PC-3 (cell line): ENCODE measurements at places on chromosomes 2 and 18. TPM values are rescaled to one million over a fixed set of nuclear protein-coding genes. Genes with fewer than 3 reads are reported as not detected.

FRZB gene
- 0.11 and 0.46 TPM in 2 replicates for total RNA-seq

ARL4C gene
- total RNA-seq = 19.9 and 21.7 TPM in 2 replicates

SCN1A gene
- total RNA-seq = 0.04 TPM in 1 of 2 replicates, not detected in the other

KRTCAP3 gene
- 0.22 TPM in 1 of 2 replicates, not detected in the other for total RNA-seq

CCDC68 gene
- total RNA-seq = 2.6 and 3.1 TPM in 2 replicates

KCNK3 gene
- total RNA-seq = 0.04 and 0.69 TPM in 2 replicates

FAM228A gene
- not detected in 2 replicates for total RNA-seq

TSGA10 gene
- total RNA-seq = 3.6 and 8.9 TPM in 2 replicates

MAL gene
- total RNA-seq = 0.63 and 1.6 TPM in 2 replicates

SERPINB2 gene
- total RNA-seq = 5.8 and 9.9 TPM in 2 replicates

CHRNG gene
- not detected in 2 replicates for total RNA-seq

GORASP2 gene
- total RNA-seq = 44.5 and 67.3 TPM in 2 replicates

DPP10 gene
- not detected in 2 replicates for total RNA-seq

MYOM1 gene
- total RNA-seq = 0.07 and 0.12 TPM in 2 replicates

COBLL1 gene
- 3.6 and 4.3 TPM in 2 replicates for total RNA-seq

ANKRD23 gene
- 4.0 and 8.2 TPM in 2 replicates for total RNA-seq

CPLX4 gene
- total RNA-seq = not detected in 2 replicates

IL1B gene
- 48.4 and 67.5 TPM in 2 replicates for total RNA-seq

CYP27C1 gene
- 0.36 and 1.2 TPM in 2 replicates for total RNA-seq

OR6B2 gene
- not detected in 2 replicates for total RNA-seq

LIMS1 gene
- total RNA-seq = 58.9 and 62.7 TPM in 2 replicates

SCTR gene
- total RNA-seq = not detected in 2 replicates

FIGN gene
- total RNA-seq = 1.3 and 1.5 TPM in 2 replicates

ANKRD30BL gene
- total RNA-seq = not detected in 2 replicates

KCTD1 gene
- 15.8 and 24.0 TPM in 2 replicates for total RNA-seq

NCOA1 gene
- 7.5 and 8.2 TPM in 2 replicates for total RNA-seq

DPP4 gene
- 14.8 and 23.3 TPM in 2 replicates for total RNA-seq

TANC1 gene
- total RNA-seq = 17.6 and 18.7 TPM in 2 replicates

HRH4 gene
- not detected in 2 replicates for total RNA-seq

PROC gene
- total RNA-seq = 0.35 and 0.58 TPM in 2 replicates

ZSWIM2 gene
- not detected in 2 replicates for total RNA-seq

SLC9A4 gene
- 0.04 TPM in 1 of 2 replicates, not detected in the other for total RNA-seq

CDH20 gene
- not detected in 2 replicates for total RNA-seq

DPY30 gene
- total RNA-seq = 104 and 127 TPM in 2 replicates

LRRTM1 gene
- not detected in 2 replicates for total RNA-seq

REG1B gene
- not detected in 2 replicates for total RNA-seq

HMSD gene
- total RNA-seq = 0.12 and 0.40 TPM in 2 replicates

CNRIP1 gene
- 11.6 and 11.7 TPM in 2 replicates for total RNA-seq

REEP1 gene
- total RNA-seq = 0.06 TPM in 1 of 2 replicates, not detected in the other

FLACC1 gene
- total RNA-seq = 0.26 and 5.9 TPM in 2 replicates

FECH gene
- 87.7 and 136 TPM in 2 replicates for total RNA-seq

SULT1C2 gene
- not detected in 2 replicates for total RNA-seq
